NCI-H1930 (cell line): ENCODE measurements at places on chromosomes 2 and 18.

DNA sequence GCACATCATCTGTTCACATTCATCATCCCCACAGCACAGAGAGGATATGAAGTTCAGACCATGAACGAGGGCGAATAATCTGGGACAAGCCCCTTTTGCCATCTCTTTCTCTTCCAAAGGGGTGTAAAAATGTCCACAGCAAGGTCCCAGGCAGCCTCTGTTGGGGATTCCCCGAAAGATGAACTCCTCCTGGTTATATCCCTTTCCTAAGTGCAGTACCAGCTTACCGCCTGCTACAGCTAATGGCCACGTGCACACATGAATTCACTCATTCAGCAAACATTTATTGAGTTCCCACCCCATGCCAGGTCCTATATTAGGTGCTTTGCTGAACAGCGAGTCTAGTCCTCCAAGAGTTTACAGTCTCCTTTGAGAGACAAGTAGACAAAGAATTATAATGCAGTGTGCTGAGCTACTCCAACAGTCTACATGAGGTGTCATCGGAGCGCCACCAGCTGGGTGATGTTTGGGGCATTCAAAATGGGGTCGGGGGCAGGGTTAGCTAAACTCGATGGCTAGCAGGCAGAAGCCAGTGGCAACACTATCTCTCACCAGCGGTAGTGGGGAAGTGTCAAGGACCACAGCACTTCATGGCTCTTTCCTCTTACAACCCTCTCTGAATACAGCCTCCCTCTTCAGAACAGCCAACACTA, 228.9 kb downstream of the TMEM163 start:
- DNase-seq, result no peak

DNA sequence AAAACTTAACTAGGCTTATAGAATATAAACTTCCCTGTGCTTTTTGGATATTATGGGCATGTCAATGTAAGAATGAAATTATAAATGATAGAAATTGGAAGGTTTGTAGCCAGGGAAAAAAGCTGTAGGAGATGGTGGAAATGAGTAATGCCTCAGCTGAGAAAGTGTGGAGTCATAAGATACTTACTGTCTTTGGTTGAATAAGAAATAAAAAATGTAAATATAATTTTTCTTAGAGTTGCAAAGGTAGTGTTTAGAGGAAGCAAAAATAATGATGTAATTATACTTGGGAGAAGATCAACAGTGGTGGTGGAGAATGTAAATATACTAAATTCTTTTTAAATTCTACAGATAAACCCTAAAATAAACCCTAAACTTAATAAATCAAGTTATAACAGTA, 26.2 kb upstream of the RND3 start:
- no peak for DNase-seq

DNA sequence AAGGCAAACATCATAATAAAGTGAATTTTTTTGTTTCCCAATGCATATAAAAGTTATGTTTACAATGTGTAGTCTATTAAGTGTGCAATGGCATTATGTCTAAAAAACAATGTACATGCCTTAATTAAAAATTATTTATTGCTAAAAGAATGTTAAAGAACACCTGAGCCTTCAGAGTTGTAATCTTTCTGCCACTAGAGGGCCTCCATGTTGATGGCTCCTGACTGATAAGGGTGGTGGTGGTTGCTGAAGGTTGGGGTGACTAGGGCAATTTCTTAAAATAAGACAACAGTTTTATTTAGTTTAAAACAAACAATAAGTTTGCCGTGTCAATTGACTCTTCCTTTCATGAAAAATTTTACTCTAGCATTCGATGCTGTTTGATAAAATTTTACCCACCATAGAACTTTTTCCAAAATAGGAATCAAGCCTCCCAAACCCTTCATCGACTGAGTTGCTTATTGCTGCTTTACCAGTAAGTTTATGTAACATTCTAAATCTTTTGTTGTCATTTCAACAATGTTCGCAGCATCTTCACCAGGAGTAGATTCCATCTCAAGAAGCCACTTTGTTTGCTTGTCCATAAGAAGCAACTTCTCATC, 32.3 kb downstream of the MAP3K2 start:
- DNase-seq, result no peak

DNA sequence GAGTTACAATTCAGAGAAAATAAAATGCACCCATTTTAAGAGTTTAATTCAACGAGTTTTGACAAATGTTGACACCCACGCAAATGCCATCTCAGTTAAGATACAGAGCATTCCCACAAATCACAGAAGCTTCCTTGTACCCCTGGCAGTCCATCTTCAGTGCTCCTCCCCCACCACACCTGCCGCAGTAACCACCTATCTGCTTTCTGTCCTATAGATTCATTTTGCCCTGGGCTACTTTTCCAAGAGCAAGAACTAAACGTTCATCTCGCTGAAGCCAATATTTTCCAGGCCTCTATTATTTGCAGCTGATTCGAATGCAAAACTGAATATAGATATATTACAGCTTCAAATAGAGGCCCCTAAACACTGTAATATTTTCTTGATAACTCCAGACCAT, 13.4 kb upstream of the HPCAL1 start:
- no peak for DNase-seq

DNA sequence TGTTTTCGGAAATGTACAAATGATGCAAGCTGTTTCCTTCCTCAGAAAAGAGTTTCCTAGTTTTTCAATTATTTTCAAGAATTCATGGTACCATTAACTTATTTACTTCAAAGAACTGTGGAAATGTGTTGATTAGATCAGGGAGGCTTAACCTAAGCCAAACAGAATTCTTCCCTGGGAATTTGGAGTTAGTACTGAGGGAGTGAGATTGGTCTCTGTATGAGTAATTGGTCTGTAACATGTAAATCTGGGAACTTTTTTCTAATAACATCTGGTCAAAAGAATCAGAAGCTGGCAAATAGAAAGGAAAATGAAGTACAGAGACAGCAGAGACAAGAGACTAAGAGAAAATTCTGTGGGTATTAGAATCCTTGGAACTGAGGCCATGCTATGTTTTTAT, 145.8 kb downstream of the BABAM2 start:
- no peak for DNase-seq

DNA sequence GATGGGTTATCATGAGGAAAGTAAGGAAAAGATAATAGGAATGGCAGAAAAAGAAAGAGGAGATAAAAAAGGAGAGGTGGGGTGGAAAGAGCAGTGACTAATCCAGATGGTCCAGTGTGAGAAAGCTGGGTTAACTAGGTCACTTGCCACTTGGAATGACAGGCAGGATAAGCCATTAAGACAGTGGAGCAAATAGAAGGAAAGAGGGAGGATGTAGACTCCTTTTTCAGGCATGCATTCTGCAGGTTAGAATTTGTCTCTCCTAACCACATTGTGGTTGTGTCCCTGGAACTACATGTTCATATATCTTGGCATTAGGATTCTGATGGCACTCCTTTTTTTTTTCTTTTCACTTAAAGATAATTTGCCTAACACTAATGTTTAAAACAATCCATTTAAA, 13.4 kb upstream of the NEMP2 start:
- DNase-seq, result no peak

GRCh38 chr18:78563110-78563509, 416.5 kb upstream of the SALL3 start:
- DNase-seq, result no peak

GRCh38 chr2:58202404-58202803, 38.7 kb downstream of the FANCL start:
- no peak for DNase-seq

- no peak for DNase-seq
Observed at GRCh38 chr18:54845787-54846186, 17.5 kb downstream of the RAB27B start.

GRCh38 chr2:238404406-238405216, 22.1 kb upstream of the ASB1 start:
- no peak for DNase-seq

- DNase-seq, result no peak
Observed at GRCh38 chr18:60024345-60024744, 124.5 kb downstream of the PMAIP1 start.

GRCh38 chr2:73035899-73036711, 35.4 kb downstream of the SFXN5 start:
- no peak for DNase-seq

- no peak for DNase-seq
Observed at GRCh38 chr2:174662459-174662858, 64.9 kb upstream of the WIPF1 start.

DNA sequence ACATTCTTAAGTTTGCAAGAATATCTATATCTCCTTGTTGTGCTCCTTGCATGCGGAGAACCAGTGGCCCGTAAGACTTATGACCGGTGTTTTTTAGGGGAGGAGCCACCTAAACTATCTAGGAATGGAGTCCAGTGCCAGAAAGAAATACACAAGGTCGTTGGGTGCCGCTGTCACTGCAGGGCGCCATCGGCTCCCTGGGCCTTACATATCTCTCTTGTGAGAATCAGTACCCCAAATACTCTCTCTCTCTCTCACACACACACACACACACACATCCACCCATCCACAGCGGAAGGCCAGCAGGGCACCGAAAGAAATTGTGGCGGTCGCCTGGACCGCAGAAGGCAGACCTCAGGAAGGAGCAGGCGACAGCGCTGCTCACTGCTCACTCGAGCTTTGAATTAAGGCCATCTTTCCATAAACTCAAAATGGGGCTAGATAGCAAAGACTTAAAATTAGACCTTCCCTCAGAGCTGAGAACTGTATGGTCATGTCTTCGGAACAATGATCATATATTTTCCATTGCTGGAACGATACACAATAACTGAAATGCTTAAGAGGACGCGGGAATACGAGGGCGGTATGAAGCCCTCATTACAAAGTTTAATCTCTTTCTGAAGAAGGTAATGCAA, 10.4 kb downstream of the NR4A2 start:
- DNase-seq, result no peak

- DNase-seq, result peak; percentile 17
Observed at GRCh38 chr2:84919885-84920580, 14.6 kb downstream of the TMSB10 start.

- no peak for DNase-seq
Observed at GRCh38 chr2:25063876-25064660, 22.2 kb downstream of the EFR3B start.

GRCh38 chr2:200380091-200380561, 73.6 kb downstream of the SPATS2L start:
- no peak for DNase-seq

- no peak for DNase-seq
Observed at GRCh38 chr2:16241166-16242160, 301.1 kb downstream of the MYCN start.

GRCh38 chr2:109102588-109103233, 26.3 kb upstream of the SH3RF3 start:
- no peak for DNase-seq

- DNase-seq, result no peak
Observed at GRCh38 chr2:86232910-86233309, 33.7 kb downstream of the MRPL35 start.

- DNase-seq, result no peak
Observed at GRCh38 chr2:205483095-205483494, 199.2 kb upstream of the NRP2 start.

DNA sequence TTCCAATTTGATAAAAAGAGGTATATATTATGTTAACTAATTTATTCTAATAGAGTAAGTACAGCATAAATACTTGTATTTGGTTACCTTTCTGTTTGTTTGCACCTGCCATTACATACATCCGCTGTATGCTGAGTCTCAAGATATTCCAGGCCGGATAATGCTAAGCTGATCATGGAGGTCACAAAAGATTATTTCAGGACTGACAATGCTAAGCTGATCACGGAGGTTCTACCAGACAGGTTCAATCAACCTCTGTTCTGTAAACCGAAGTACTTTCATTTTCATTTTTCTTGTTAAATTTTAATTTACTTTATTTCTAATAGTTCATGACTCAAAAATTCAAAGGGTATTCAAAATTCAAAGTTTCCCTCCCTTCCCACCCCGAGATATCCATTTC, 31.1 kb downstream of the PNO1 start:
- DNase-seq, result no peak

DNA sequence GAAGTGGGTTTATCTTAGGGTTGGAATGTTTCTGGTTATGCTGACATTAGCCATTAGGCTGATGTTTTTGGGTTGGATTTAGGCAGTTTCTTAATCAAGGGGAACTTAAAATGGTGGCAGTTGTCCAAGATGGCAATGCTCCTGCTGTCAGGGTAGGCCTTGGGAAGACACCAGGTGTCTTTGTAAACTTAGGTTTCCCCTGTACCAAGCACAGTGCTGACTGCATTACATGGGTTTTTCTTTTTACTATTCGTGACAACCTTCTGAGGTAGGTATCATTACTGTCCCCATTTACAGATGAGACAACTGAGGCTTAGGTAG, 528 bp upstream of the ATG16L1 start:
- DNase-seq, result no peak

- no peak for DNase-seq
Observed at GRCh38 chr2:239609607-239610310, 208.9 kb upstream of the HDAC4 start.

- DNase-seq, result no peak
Observed at GRCh38 chr2:156464106-156464505, 27.9 kb downstream of the GPD2 start.

DNA sequence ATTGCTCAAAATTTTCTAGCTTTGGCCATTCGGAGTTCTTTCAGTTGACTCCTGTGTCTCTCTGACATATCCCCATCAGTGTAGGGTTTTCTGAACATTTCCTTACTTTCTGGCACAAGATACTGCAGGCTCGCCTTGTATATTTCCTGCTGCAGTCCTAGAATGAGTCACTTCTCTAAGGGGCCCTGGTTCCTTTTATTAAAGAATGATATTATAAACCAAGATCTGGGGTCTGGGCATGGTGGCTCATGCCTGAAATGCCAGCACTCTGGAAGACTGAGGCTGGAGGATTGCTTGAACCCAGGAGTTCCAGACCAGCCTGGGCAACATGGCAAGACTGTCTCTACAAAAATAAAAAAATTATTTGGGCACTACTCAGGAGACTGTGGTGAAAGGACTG, 3.0 kb upstream of the RPL37A start:
- no peak for DNase-seq

DNA sequence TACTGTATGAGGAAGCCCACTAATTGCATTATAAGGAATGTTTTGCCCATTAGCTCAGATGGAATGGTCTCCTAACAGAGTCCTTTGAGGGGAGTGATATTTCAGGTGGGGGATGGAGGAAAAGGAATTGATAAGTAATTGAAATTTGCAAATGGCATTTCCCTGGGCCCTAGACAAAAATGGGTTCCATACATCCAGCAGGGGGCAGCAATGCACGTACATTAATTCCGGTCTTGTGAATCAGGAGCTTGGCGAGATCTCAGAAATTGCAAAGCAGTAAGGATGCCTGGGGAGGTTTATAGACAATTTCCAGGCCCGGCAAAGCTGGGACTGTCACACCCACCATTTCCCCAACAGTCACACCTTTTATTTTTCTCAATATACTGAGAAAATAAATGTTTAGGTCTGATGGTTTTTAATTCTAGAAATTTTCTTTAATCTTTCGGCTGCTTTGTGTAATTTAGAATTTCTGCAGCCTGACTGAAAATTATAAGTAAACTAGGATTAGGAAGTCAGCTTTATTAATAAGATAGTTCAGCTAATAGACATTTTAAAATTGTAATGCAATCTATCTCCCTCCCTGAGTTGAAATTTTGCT, 122.8 kb downstream of the LYPD1 start:
- DNase-seq, result peak; percentile 63

- DNase-seq, result peak; percentile 56
Observed at GRCh38 chr18:21759836-21760235, 19.2 kb downstream of the MIB1 start.

- no peak for DNase-seq
Observed at GRCh38 chr2:182553483-182553882, 126.6 kb upstream of the PDE1A start.
